ENCODE measurements at places on chromosomes 12 and 14. TPM values are rescaled to one million over a fixed set of nuclear protein-coding genes. Genes with fewer than 3 reads are reported as not detected.

DNA sequence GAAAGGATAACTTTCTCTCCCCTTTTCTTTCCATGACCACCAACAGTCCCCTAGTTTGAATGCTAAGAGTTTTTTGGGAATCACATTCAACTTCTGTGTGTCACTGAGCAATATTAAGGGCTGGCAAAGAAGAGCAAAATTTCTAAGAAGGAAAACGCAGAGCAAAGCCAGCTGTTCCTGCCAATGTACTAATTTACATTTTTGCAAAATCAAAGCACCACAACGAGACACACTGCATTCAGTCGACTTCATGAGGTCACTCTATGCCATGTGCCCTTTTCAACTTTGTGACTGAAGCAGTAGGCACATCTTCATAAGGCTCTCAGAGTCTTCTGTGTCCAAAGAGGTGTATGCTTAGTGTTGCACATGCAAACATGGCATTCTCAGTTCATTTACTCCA, 66.4 kb downstream of the PTPRR start:
- no peak overlapping the region for H3K27ac ChIP-seq
- no peaks in the 10 kb centered on the region for H3K27me3 ChIP-seq
- DNase-seq = no peak

GRCh38 chr14:52686176-52686575, 9.2 kb downstream of the ERO1A start:
- H3K27ac ChIP-seq = no peak overlapping the region
- no peaks in the 10 kb centered on the region for H3K36me3 ChIP-seq
- no peak overlapping the region for H3K4me3 ChIP-seq

DNA sequence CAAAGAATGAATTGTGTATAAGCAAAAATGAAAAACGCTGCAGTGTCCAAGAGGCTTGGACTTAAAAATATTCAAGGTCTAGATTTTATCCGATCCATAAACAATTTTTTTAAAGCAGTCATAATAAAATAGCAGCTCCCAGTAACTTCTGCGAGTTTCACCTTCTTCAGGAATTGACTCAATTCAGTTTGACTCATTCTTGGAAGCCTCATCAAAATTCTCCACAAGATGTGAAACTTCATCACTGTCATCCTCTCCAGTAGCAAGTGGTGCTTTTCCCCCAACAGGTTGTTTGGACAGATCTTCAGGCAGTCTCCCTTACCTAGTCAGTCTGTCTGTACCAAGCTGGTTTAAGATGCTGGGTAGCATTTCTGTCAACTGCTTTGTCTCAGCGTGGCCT, 93.5 kb upstream of the FOXG1 start:
- H3K27ac ChIP-seq = no peak overlapping the region
- H3K36me3 ChIP-seq = no peaks in the 10 kb centered on the region
- no peaks in the 10 kb centered on the region for H3K27me3 ChIP-seq
- no peak for DNase-seq
- H3K4me1 ChIP-seq = no peaks in the 10 kb centered on the region

DNA sequence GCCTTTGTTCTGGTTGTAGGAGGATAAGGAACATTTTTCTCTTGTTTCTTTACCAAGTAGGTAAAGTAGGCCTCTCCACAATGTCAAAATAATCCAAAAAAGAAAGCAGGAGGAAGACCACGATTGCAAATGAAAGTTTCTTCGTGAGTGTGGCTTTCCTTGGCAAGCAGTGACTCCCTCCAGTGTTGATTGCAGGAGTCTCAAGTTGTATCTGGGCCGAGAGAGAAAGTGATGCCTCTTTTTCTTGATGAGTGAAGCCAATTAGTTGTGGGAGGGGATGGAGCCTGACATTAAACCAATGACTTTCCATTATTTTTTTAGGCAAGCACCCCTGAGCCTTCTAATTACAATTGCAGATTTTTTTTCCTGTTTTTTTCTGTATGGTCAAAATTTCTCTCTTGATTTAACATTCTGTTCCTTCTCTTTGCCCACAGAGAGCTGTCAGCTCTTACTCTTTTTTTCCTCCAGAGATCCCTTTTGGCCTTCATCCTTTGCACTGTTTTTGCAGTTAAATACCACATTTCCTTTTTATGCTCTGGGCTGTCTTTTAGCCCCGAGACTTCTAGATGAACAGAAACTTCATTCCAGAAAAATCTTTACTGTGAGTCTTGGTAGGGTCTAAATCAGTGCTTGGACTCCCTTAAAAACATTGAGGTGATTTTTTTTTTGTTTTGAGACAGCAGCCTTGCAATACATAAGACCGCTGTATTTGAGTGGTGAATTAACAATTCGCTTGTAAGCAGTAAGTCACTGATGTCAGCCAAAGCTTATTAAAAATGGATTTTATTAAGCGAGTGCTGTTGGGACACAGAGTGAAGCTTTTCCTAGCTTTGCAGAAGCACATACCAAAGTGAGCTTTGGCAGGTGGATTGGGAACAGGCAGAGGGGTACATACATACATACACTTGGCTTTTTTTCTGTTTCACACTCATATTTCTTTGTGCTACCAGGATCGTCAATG, 15.8 kb downstream of the FBXW8 start:
- no peak for DNase-seq
- H3K36me3 ChIP-seq = no peaks in the 10 kb centered on the region
- H3K4me1 ChIP-seq = no peaks in the 10 kb centered on the region
- H3K27ac ChIP-seq = no peak overlapping the region
- H3K27me3 ChIP-seq = no peaks in the 10 kb centered on the region

- no peaks in the 10 kb centered on the region for H3K36me3 ChIP-seq
- no peak overlapping the region for H3K4me3 ChIP-seq
- DNase-seq = no peak
Observed at GRCh38 chr12:132194556-132194955, 50.3 kb downstream of the NOC4L start.

DNA sequence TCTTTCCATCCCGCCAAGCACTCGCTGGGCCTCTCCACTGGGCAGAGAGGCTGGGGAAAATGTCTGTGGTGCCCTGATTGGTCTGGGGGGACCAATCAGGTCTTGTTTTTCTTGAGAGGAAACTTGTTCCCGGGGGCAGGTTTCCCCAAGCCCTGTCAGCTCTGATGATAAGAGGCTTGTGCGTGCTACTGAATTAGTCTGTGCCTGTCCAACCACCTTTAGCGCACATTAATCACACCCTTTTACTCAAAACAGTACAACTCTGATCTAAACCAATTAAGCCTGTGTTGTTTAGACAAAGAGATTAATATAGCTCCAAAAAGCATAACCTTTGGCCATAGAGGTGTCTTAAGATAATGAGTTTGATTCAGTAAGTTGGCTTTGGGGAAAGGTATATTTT, 580.4 kb downstream of the VRK1 start:
- no peaks in the 10 kb centered on the region for H3K4me1 ChIP-seq
- H3K4me3 ChIP-seq = no peak overlapping the region
- H3K27me3 ChIP-seq = no peaks in the 10 kb centered on the region
- H3K27ac ChIP-seq = no peak overlapping the region
- no peak for DNase-seq

GRCh38 chr14:70654632-70655031, 12.9 kb downstream of the TTC9 start:
- no peaks in the 10 kb centered on the region for H3K36me3 ChIP-seq
- no peaks in the 10 kb centered on the region for H3K27me3 ChIP-seq
- H3K27ac ChIP-seq = no peak overlapping the region
- no peak overlapping the region for H3K4me3 ChIP-seq
- H3K4me1 ChIP-seq = no peaks in the 10 kb centered on the region

- no peak overlapping the region for H3K4me3 ChIP-seq
- no peaks in the 10 kb centered on the region for H3K36me3 ChIP-seq
- no peaks in the 10 kb centered on the region for H3K27me3 ChIP-seq
Observed at GRCh38 chr14:45686771-45687170, 433.8 kb upstream of the MIS18BP1 start.

DNA sequence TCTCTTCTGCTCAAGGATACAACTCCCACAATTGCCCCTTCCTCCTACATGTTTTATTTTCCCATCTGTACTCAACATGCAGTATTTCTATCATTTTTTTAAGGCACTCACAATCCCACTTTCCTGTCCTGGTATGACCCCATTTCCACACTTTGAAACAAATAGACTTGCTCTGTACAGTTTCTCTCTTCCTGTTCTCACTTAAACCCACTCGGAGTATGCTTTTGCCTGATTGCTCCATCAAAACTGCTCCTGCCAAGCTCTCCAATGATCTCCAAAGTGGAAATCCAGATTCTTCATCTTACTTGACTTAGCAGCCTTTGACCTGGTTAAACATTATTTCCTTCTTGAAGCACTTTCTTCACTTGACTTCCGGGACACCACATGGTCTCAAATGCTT, 384.5 kb downstream of the SEC23A start:
- no peak overlapping the region for H3K4me3 ChIP-seq
- H3K27ac ChIP-seq = no peak overlapping the region
- H3K4me1 ChIP-seq = peaks cover 9% of the 10 kb centered on the region
- DNase-seq = no peak
- H3K27me3 ChIP-seq = no peaks in the 10 kb centered on the region

DNA sequence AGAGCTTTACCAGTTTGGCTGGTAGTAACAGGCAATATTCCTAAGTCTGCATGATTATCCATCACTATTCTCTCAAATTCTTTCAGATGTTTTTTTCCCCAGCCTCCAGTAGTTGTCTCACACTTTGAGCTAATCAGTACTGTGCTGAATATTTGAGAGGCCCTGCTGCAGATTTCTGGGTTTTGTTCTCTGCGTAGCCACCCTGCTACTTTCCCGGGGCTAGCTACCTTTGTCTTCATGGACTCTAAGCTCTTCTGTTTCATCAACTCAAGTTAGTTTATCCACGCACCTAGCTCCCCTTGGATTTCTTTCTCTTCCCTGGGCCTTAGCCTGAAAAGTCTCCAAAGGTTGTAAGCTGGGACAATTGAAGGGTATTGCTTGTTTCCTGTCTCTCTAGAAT, 73.0 kb downstream of the FUT8 start:
- no peaks in the 10 kb centered on the region for H3K36me3 ChIP-seq
- no peak for DNase-seq
- no peak overlapping the region for H3K4me3 ChIP-seq
- no peak overlapping the region for H3K27ac ChIP-seq

GRCh38 chr12:123595729-123596128, 6.2 kb upstream of the DDX55 start:
- H3K36me3 ChIP-seq = peaks cover 17% of the 10 kb centered on the region
- H3K4me1 ChIP-seq = peaks cover 3% of the 10 kb centered on the region
- no peaks in the 10 kb centered on the region for H3K27me3 ChIP-seq
- DNase-seq = no peak
- no peak overlapping the region for H3K27ac ChIP-seq
- no peak overlapping the region for H3K4me3 ChIP-seq

- H3K4me1 ChIP-seq = no peaks in the 10 kb centered on the region
- no peaks in the 10 kb centered on the region for H3K36me3 ChIP-seq
- DNase-seq = no peak
- no peaks in the 10 kb centered on the region for H3K27me3 ChIP-seq
- H3K27ac ChIP-seq = no peak overlapping the region
Observed at GRCh38 chr14:25833341-25834126, 764.3 kb downstream of the NOVA1 start.

- peak; percentile 31 for DNase-seq
- peaks cover 5% of the 10 kb centered on the region for H3K4me1 ChIP-seq
- no peaks in the 10 kb centered on the region for H3K36me3 ChIP-seq
- H3K27me3 ChIP-seq = no peaks in the 10 kb centered on the region
- H3K27ac ChIP-seq = no peak overlapping the region
- no peak overlapping the region for H3K4me3 ChIP-seq
Observed at GRCh38 chr14:95480887-95481226, 35.6 kb downstream of the SYNE3 start.

DNA sequence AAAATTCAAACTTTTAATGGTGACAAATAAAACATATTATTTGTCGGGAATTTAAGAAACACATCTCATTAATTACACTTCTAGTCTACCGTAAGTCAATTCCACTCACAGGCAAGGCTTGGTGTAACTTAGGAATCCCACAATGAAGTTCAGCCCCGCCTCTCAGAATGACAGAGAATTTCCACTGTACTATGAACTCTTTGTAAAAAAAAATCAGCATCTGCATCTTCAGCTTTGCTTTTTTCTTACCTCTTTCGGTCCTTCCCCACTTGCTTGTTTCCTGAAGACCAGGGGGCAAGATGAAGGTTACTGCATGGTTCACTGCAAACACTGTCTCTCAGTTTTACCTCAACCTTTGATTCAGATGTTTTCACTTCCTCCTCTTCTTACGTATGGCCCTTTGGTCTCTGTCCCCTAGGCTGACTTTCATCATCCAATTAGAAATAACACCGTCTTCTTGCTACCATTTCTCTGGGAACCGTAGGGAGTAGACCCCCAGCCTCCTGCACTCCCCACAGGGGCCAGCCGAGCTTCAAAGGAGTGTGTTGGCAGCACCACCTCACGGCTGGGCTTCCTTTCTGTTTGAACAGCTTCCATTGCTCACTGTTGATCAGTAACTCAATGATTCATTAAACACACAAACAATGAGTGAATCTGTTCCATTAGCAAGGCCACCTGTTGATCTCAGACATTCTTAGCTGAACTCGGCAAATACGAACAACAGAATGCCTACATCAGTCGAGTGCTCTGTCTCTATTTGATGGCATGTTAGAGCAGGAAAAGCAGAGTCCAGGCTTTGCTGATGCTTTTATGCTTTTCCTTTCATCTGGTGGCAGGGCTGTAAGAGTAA, 343.0 kb downstream of the BMP4 start:
- peaks cover 4% of the 10 kb centered on the region for H3K4me1 ChIP-seq
- peak overlapping the region; percentile 39 for H3K27ac ChIP-seq

- no peak overlapping the region for H3K27ac ChIP-seq
- no peaks in the 10 kb centered on the region for H3K27me3 ChIP-seq
- H3K4me3 ChIP-seq = no peak overlapping the region
Observed at GRCh38 chr12:47652521-47653234, 53.2 kb downstream of the RPAP3 start.

The CCDC197 gene
- not detected for total RNA-seq

The FAIM2 gene
- 0.94 TPM for total RNA-seq

The CCDC38 gene
- total RNA-seq = not detected

The OR4K17 gene
- total RNA-seq = not detected

The SRRM4 gene
- not detected for total RNA-seq

The KCNJ8 gene
- 28.8 TPM for total RNA-seq

The TRAFD1 gene
- total RNA-seq = 18.2 TPM

The RNF31 gene
- 25.8 TPM for total RNA-seq

The EML1 gene
- 7.0 TPM for total RNA-seq

The GPR137C gene
- 0.13 TPM for total RNA-seq

The GEMIN2 gene
- total RNA-seq = 5.2 TPM

The COX8C gene
- total RNA-seq = not detected

The DCN gene
- 217 TPM for total RNA-seq

All from pancreas (tissue), 10 donors.